ENCODE measurements at places on chromosomes 12 and 14. TPM values are rescaled to one million over a fixed set of nuclear protein-coding genes. Genes with fewer than 3 reads are reported as not detected.

DNA sequence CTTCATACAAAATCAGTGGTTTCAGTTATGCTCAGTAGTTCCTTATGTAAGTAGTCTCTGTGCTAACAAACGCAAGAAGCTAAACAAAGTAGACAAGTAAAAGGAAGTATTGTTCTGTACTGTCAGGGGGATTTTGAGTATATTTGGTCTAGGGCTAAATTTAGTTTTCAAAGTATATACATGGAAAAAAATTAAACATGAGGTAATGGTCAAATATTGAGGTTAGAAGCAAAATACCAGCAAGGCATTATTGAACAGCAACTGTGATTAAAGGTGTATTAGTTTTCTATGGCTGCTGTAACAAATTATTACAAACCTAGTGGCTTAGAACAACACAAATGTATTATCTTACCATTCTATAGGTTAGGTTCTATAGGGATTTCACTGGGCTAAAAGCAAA lies 18.8 kb downstream of the GNG2 start:
- DNase-seq: no peak

DNA sequence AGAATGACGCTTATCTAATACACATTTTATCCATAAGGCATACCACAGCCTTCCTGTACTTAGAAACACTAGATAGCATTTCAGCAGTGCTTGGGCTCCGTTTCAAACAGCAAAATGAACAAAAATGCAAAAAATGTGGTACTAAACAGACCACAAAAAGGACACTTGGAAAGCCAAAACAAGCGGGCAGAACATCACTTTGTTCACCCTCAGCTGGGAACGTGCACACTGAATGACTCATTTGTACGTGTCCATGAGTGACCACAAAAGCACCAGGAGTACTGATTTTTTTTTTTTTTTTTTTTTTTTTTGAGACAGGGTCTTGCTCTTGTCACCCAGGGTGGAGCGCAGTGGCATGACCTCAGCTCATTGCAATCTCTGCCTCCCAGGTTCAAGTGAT lies 8.9 kb upstream of the FOXN3 start:
- no peak for DNase-seq

DNA sequence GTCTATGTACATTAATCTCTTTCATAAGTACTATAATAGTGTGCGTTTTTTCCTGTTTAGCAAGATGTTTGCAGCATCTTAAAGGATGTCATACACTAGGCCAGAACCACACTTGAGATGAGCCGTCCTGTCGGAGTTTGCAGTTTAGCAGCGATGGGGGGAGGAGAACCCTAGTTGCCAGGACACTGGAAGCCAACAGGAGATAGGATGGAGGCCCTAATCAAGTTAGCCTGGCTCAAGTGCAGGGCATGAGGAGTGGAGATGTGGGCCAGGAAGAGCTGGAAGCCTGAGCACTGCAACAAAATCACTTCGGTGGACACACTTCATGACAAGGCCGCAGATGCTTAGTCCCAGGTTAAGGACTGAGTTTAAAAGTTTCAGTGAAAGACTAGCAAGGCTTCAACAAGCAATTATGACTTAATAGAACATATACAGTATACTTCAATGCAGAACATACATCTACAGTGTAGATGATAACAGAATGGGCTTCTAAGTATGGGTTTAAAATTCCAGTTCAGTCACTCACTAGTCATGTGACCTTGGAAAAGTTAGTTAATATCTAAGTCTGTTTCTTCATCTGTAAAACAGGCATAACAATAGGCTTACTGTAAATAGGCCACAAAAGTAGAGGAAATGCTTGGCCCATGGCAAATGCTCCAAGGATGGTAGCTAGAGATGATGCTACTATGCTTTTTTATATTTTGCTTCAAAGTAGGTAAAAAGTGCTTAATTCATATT lies 77.1 kb downstream of the PTPN21 start:
- no peak for DNase-seq

DNA sequence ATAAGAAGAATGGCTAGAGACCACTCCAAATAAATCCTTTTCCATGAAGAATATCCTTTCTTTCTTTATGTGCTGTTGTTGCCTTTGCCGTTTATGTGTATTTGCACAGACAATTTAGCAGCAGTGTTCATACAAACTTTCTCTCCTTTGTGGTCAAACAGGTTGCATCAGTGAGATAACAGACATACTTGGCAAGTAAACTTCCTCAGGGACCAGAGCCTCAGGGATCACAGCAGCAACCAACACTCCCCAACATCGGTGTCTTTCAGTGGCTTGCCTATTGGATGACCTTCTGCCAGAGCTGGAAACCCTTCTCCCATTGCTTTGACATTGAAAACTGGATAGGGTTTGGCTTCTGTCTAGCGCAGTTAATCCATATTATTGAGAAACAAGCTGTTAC lies 252.2 kb downstream of the BTG1 start:
- no peak for DNase-seq

- no peak for DNase-seq
These were observed 104.5 kb downstream of the MYRFL start for GRCh38 chr12:69929531-69929930.

DNA sequence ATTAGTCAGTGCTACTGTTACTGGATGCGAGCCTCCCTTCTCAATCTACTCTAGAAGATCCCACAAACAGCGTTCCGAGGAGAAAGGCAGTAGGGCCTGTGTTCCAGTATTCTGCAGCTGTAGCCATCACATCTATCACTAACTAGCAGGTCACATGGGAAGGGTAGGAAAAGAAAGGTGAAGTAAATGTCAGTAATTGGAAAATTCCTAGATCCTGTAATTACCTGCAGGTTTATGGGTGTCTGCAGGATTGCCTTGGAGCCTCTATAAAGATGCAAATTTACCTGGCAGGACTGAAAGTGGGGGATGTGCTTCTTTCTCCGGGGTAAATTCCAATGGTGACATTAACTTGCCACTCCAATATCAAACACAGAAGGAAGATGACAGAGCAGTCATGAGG lies 77.8 kb downstream of the FERMT2 start:
- no peak for DNase-seq

DNA sequence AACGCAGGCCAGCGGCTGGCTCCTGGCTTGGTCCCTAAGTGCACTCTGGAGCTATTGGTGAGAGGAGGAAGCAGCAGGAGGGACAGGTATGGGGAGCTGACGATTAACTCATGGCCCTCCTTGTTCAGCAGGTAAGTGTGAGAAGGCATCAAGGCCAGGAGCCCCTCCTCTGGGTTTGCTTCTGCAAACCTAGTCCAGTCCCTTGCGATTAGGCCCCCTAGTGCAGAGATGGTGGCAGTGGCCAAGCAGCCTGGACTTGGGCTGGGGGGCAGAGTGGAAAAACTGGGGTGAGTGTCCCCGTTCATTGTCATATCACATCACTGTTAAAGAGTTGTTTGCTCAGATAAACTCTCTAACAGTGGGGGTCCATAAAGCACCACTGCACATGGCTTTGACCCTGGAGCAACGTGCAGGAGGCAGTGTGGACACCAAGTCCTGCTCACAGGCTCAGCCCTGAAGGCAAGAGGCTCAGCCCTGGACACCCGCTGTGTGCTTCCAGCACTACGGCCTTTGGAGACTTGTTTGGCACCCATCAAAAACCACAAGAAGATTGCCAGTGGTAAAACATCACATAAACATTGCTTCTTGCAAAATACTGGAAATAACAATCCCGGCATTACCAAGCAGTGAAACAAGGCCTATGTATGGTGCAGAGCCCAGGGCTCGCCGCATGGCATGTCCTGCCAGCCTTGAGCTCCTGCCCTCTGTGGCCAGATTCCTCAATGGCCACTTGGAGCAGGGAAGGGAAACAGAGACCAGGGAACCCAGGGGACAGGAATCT lies 184.3 kb upstream of the RTL1 start:
- no peak for DNase-seq

- no peak for DNase-seq
These were observed 469.1 kb downstream of the PRKD1 start for GRCh38 chr14:29458547-29458946.

DNA sequence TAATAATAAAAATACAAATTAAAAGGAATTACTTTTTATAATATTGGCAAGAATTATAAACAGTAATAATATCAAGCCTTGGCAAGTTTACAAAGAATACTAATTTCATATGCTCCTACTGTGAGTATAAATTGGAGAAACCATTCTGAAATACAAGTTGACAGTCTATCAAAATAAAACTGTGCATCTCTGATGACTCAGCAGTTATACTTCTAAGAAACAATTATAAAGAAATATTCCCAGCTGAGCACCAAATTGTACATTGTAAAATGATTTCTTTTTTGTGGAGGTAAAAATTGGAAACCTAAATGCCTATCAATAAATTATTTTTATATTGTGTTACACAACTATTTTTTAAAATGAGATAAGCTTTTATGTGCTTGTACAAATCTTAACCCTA lies 35.5 kb upstream of the KCNC2 start:
- DNase-seq: no peak

SLC25A21 gene
- total RNA-seq: 0.26 TPM

AQP6 gene
- total RNA-seq: not detected

TMPRSS12 gene
- not detected for total RNA-seq

BDKRB2 gene
- 0.56 TPM for total RNA-seq

JPH4 gene
- 0.62 TPM for total RNA-seq

Data from psoas muscle (tissue), 8 donors.